ENCODE measurements at places on chromosomes 11 and 22. TPM values are rescaled to one million over a fixed set of nuclear protein-coding genes. Genes with fewer than 3 reads are reported as not detected.

DNA sequence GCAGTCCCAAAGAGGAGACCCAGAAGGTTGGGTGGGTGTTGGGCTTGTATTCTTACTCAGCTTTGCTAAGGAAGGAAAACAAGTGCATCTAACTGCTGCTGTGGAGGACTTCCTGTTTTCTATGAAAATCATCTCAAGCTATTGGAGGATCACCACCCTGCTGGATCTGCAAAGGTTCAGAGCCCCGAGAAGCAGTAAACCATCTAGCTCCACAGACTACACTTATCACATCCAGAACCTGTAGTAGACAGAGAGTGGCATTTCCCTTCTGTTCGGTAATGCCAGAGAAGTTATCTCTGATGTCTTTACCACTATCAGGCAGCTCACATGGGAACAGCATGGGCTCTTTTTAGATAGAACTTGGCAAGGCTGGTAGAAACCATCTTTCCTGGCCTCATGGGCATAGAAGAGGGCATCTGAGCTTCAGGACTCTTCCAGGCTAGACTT is 21.7 kb downstream of the KCNJ1 start:
- no peak for DNase-seq

GRCh38 chr11:6928916-6929315 is 2.7 kb downstream of the ZNF215 start:
- DNase-seq = no peak

DNA sequence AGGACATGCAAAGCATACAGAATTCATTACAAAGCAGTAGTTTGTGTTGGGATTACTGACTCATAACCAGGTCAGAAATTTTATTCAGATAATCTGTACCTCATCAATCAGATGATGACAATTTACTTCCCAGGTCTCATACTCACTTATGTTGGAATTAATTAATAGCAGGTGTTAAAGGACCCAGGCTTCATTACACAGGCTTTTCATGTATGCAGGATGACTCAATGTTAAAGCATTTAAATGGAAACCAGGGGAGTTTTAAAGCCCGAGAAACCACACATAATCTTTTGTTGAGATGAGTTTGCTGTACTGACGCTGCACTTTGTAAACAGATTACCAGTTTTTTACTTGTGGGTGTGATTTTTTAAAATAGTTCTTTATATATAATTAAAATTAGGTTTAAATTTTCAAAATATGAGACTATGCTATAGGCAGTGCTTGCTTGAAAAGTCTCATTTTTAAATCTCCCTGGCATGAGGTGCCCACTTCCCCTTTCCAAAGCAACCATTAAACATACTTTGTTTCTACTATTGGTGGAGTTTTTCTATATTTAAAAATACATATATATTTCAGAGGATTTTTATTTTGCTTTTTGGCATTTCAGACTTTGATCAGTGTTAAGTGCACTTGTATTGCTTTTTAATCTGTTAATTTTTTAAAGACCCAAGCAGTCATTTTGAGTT is 41.0 kb downstream of the CEP57 start:
- peak; percentile 74 for DNase-seq

The GLB1L2 gene
- 17.0 TPM for total RNA-seq

DNA sequence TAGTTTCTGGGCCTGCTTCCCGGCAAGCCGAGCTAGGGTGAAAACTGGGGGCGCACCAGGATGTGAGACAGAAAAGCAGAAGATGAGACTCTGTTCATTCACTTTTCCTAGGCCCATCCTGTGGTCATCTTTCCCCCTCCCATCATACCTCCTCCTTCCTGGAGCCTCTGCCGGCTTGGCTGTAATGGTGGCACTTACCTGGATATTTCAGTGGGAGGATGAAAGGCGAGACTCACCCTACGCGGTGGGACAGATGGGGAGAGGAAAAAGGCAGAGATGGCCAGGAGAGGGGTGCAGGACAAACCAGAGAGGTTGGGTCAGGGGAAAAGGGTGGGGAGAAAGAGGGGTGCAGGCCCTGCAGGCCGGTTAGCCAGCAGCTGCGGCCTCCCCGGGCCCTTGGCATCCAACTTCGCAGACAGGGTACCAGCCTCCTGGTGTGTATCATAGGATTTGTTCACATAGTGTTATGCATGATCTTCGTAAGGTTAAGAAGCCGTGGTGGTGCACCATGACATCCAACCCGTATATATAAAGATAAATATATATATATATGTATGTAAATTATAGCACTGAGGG is 41.5 kb upstream of the NNMT start:
- DNase-seq = no peak

GRCh38 chr22:32831584-32831983 is 30.1 kb downstream of the TIMP3 start:
- no peak for DNase-seq

The SLC6A5 gene
- not detected for total RNA-seq

GRCh38 chr22:48941033-48941902 is 886.4 kb downstream of the BRD1 start:
- no peak for DNase-seq

The NRXN2 gene
- total RNA-seq = 0.35 TPM

DNA sequence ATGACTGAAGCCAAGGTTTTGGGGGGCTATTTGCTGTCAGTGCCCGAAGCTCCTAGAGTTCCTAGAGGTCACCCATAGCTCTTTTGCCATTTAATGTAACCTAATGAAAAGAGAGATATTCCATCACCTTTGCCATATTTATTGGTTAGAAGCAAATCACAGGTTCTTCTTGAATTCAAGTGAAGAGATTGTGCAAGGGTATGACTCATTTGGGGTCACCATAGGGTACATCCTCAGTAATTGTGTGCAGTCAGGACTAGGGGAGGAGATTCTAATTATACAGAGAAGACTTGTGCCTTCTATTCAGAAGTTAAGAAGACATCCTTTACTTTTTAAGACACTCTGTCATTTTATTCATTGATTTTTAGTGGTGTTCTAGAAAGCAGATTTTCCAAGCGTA is 6.9 kb upstream of the PRAME start:
- no peak for DNase-seq

DNA sequence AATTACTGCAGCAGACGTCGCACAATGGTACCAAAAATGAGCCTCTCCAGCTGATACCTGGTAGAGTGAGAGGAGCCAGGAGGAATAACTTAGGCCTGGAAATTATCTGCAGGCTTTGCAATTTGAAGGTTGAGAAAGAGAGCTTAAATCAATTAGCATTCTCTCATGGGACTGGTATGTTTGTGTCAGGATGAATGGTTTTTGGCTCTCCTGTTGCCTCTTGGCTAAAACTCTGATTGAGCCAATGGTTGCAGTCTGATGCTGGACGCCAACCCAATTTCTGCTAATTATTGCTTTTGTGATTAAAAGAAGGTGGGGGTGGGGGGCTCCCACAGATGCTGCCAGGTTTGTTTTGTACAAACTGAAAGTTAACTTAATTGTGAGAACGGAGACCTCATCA is 12.5 kb upstream of the NELL1 start:
- DNase-seq = no peak

- no peak for DNase-seq
These were observed 125.6 kb upstream of the LMO1 start for GRCh38 chr11:8389029-8389996.

The LDLRAD3 gene
- total RNA-seq = 8.1 TPM

The SCGB2A2 gene
- not detected for total RNA-seq

- DNase-seq = no peak
These were observed 120.7 kb upstream of the TMEM45B start for GRCh38 chr11:129694966-129695365.

DNA sequence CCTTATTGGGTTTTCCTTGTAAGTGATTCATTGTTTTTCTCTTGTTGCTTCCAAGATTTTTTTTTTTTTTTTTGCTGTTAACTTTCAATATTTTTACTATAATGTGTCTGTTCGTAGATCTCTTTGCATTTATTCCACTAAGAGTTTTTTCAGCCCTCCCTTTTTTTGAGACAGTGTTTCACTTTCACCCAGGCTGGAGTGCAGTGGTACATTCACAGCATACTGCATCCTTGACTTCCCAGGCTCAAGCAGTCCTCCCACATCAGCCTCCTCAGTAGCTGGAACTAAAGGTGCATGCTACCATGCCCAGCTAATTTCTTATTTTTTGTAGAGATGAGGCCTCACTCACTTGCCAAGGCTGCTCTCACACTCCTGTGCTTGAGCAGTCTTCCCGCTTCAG is 1282.0 kb upstream of the CNTN5 start:
- DNase-seq = no peak

DNA sequence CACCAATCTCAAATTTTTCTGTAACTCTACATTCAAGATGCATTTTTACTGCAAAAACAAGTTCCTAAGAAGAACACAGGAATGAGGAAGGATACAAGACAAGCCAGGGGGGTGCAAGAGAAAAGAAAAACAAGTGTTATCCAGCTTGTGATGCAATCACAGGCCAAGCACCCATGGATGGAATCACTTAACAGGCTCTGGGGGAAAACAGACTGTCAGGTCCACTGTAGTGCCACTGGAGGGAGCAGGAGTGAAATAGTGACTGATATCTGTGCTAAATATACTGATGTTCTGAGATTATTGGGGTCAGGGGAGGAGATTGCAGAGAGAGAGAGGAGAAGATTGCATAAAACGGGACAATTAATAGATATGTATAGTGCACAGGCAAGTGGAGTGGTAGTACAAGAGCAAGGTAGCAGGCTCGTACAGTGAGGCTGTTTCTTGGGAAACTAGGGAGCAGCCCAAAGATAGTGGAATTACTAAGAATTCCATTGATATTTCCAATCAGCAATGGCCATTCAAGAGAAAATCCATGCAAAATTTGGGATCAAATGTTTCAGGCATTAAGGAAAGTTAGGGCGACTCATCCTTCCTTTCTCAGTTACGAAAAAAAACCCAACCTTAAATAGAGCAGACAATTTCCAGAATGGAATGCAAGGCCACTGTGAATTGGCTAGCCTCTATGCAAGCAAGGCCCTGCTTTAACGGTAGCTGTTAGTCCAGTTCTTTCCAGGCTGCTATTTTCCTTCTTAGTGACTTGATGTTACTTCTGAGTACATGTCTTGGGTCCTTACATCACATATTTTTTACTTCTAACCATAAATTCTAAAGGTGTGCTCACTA is 52.2 kb upstream of the CEP126 start:
- peak; percentile 51 for DNase-seq

The TCIRG1 gene
- 13.1 TPM for total RNA-seq

- peak; percentile 56 for DNase-seq
These were observed 908.3 kb upstream of the ANO3 start for GRCh38 chr11:25423436-25424199.

The MS4A1 gene
- not detected for total RNA-seq

The COMT gene
- total RNA-seq = 111 TPM

The MS4A3 gene
- total RNA-seq = not detected

GRCh38 chr11:63583357-63583677 is 20.1 kb upstream of the PLAAT2 start:
- no peak for DNase-seq

The GAS2L1 gene
- total RNA-seq = 4.0 TPM

DNA sequence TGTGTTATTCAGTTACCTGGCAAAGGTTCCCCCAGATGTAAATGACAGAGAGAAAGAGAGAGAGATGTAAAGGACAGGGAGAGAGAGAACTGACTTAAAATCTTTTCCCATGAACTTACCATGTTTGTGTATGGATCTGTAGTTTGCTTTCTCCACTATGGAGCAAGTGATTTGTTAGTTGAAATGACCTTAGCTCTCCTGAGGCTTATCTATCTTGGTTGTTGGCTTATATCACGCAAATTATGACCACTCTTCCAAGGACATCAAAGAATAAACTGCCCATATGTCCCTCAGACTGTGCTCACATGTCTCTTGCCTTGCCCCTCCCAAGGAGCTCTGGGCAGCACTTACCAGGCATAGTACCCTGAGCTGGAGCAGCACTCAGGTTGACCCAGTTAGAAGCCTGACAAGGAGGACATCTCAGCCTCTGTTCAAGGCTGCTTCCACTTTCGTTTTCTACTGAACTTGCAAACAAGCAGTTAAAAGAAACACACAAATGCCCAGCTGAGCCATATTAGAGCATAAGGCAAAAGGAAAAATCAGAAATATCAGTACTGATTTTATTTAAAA is 95.3 kb upstream of the RCN1 start:
- DNase-seq = peak; percentile 59

The C11orf97 gene
- not detected for total RNA-seq

The ACR gene
- not detected for total RNA-seq

The THOC5 gene
- 39.8 TPM for total RNA-seq

DNA sequence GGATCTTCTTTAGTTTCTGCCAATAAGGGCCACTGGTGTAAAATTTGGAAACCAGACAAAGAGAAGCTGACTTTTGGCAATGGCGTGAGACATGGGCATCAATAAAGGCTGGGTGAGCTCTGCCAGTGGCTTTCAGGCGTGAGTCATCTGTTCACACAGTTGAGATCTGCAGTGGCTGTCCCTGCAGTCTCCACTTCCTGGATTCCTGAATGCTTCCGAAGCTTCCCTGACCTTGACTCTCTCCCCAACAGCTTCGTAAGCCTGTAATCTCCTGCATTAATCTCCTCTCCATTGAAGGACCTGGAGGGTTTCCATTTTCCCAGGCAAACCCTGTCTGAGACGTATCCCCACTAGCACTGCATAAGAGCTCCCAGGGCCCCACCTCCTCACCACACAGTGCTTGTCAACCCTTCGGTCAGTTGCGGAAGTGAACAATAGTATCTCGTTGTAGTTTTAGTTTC is 574.7 kb downstream of the TBC1D22A start:
- DNase-seq = peak; percentile 96

- no peak for DNase-seq
These were observed 390.6 kb downstream of the SOX6 start for GRCh38 chr11:15965562-15966250.

DNA sequence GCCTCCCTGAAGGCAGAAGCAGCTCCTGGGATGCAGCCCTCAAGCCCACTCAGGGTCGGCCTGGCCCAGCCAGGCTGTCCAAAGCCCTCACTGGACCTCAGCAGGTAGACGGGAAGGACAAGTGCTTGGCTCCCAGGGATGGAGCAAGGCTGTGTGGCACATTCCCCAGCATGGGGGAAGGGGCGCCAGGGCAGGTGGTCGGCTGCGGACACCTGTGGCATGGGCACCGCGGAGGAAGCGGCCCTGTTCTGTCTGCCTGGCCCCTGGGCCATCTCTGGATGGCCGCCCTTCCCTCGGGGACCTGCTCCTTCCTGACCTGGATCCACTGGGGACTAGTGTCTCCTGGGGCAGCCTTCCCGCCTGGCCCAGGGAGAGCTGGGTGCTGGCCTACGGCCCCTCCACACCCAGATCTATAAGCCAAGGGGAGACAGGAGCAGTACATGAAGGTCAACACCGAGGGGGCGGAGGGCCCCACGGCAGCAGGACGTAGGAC is 26.0 kb downstream of the CHID1 start:
- no peak for DNase-seq

The SLC37A2 gene
- 0.95 TPM for total RNA-seq

The APOA5 gene
- not detected for total RNA-seq

DNA sequence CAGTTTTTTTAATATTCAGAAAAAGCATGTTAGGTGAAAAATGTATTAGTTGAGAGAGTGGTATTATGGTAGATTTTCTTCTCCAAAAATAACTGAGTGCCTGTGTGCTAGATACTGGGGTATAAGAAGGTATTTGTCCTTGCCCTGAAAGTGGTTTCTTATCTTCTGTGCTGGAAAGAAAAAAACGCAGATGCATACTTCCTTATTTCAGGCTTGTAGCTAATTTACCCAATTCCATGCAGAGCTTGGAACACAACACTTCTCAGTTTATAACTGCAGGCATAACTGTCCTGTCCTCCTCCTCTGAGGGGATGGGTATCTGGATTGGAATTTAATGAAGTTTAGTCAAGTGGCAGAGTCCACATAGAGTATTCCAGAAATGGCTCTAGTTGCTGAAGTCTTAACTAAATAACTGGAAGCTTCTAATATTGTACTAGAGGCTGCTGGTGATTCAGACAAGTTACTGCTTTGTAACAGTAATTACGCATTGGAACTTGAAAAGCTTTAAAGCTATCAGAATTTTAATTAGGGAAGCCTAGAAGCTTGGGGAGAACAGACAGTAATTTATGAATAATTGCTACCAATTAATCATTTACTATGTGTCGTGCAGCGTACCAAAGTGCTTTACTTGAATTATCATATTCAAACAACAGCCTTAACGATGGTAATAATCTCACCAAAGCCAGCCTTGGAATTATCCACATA is 12.7 kb upstream of the C11orf91 start:
- no peak for DNase-seq

All from H4 (cell line).